ENCODE measurements at places on chromosomes 16 and 17.

GRCh38 chr17:56325313-56326000 is 172.2 kb downstream of the ANKFN1 start:
- DNase-seq: no peak
- no peaks in the 10 kb centered on the region for H3K27me3 ChIP-seq
- no peak overlapping the region for H3K4me3 ChIP-seq
- H3K36me3 ChIP-seq: no peaks in the 10 kb centered on the region
- H3K27ac ChIP-seq: no peak overlapping the region

- no peaks in the 10 kb centered on the region for H3K27me3 ChIP-seq
- H3K27ac ChIP-seq: no peak overlapping the region
- peaks cover 11% of the 10 kb centered on the region for H3K36me3 ChIP-seq
Observed at GRCh38 chr17:17951524-17951923, 20.7 kb downstream of the TOM1L2 start.

- no peaks in the 10 kb centered on the region for H3K36me3 ChIP-seq
- no peak for DNase-seq
- no peak overlapping the region for H3K4me3 ChIP-seq
- no peak overlapping the region for H3K27ac ChIP-seq
Observed at GRCh38 chr17:71535321-71535720, 585.5 kb upstream of the SOX9 start.

- no peak for DNase-seq
- H3K4me1 ChIP-seq: peaks cover 64% of the 10 kb centered on the region
- H3K27me3 ChIP-seq: no peaks in the 10 kb centered on the region
- H3K4me3 ChIP-seq: no peak overlapping the region
- H3K36me3 ChIP-seq: peaks cover 66% of the 10 kb centered on the region
- H3K27ac ChIP-seq: peak overlapping the region; percentile 14
Observed at GRCh38 chr17:63833026-63833740, 5.7 kb upstream of the FTSJ3 start.

DNA sequence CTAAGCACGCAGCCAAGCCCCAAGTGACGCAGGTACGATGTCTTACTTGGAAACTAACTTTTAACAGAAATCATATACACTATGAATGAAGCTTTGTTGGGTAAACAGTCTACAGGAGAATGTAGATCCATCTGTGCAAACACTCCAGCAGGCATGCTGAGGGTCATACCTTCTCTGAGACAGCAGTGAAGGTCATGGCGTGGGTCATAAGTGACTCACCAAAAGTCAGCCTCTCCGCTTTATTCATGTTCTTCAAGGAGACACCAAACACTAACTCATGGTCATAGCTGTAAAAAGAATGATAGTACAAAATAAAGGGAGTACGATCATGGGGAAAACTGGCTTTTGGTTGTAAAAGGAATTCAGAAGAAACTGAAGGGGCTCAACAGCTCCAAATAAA is 20.6 kb downstream of the BLMH start:
- no peak overlapping the region for H3K27ac ChIP-seq
- H3K36me3 ChIP-seq: peaks cover 57% of the 10 kb centered on the region
- no peak overlapping the region for H3K4me3 ChIP-seq

- peak overlapping the region; percentile 83 for H3K4me3 ChIP-seq
Observed at GRCh38 chr17:45131616-45132319, 547 bp downstream of the PLCD3 start.

DNA sequence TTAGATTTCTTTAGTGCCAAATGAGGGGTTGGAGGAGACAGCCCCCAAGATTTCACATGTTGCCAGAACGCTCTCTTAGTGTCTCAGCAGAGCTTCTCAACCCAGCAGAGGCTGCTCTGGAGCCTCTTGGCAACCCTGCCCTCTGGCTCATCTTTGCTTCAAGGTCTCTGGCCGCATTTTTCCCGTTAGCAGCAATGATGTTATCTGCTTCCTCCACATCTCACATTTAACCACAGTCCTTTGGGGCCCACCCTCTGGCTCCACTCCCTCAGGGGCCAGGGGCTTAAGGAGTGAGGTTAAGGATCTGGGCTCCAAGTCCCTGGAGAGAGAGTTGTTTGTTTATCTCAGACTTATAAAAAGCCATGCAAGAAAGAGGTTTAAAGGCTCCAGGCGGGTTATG is 3.3 kb upstream of the XYLT1 start:
- no peaks in the 10 kb centered on the region for H3K27me3 ChIP-seq
- H3K4me1 ChIP-seq: peaks cover 63% of the 10 kb centered on the region
- peaks cover 18% of the 10 kb centered on the region for H3K36me3 ChIP-seq
- no peak for DNase-seq

- H3K27ac ChIP-seq: no peak overlapping the region
- no peak overlapping the region for H3K4me3 ChIP-seq
- no peaks in the 10 kb centered on the region for H3K27me3 ChIP-seq
- no peak for DNase-seq
- no peaks in the 10 kb centered on the region for H3K36me3 ChIP-seq
Observed at GRCh38 chr16:8217201-8217600, 373.1 kb downstream of the TMEM114 start.

- DNase-seq: no peak
- H3K27ac ChIP-seq: peak overlapping the region; percentile 77
- no peak overlapping the region for H3K4me3 ChIP-seq
- H3K27me3 ChIP-seq: no peaks in the 10 kb centered on the region
- H3K36me3 ChIP-seq: peaks cover 18% of the 10 kb centered on the region
- H3K4me1 ChIP-seq: peaks cover 38% of the 10 kb centered on the region
Observed at GRCh38 chr17:17711641-17712162, 30.4 kb downstream of the RAI1 start.

GRCh38 chr17:49031965-49032928 is 35.1 kb downstream of the IGF2BP1 start:
- peak; percentile 41 for DNase-seq
- H3K36me3 ChIP-seq: peaks cover 4% of the 10 kb centered on the region
- no peak overlapping the region for H3K4me3 ChIP-seq
- H3K4me1 ChIP-seq: peaks cover 3% of the 10 kb centered on the region

DNA sequence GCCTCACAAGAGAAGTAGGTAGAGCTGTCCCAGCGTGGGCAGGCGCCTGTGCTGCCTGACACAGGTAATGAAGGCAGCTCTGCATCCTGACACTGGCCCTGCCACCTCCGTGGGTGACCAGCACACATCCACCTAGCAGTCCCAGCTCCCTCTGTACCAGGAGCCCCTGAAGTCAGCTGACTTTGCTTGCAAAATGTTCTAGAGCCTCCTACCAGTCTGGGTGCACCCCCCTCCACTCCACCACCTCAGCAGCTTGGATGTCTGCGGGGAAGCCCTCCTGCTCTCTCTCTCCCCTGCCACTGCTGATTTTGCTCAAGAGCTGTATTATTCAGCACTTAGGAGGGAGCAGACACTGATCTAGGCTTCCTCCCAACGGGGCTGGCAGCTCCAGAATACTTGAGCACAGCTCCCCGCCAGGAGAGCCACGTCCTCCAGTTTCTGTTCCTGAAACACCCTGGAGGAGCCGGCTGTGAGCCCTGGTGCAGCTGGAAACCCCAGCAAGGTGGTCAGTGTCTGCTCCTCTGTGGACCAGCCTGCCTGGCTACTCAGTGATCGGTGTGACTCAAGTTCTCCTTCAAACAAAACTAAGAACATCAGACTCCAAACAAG is 1.0 kb downstream of the RNF166 start:
- H3K4me1 ChIP-seq: peaks cover 51% of the 10 kb centered on the region
- H3K4me3 ChIP-seq: peak overlapping the region; percentile 74
- H3K27ac ChIP-seq: peak overlapping the region; percentile 85
- peaks cover 15% of the 10 kb centered on the region for H3K36me3 ChIP-seq

DNA sequence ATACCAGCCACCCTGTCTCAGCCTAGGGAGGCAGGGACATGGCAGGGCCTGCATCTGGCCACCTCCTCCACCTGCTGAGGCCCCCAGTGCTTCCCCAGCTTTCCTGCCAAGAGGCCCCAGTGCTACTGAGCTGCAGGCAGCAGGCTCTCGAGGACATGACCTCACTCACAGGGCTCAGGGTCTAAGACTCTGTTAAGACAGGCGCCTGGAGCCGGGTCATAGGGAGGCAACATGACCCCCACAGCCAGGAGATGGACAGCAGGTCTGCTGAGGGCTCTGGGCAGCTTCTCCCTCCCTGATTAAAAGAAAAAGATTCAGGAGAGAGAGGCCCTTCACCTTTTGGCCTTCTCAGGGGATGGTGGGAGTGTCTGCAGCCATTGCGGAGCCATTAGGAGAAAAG is 23.2 kb upstream of the FASN start:
- H3K27ac ChIP-seq: no peak overlapping the region
- DNase-seq: no peak
- no peaks in the 10 kb centered on the region for H3K4me1 ChIP-seq
- H3K36me3 ChIP-seq: peaks cover 41% of the 10 kb centered on the region

DNA sequence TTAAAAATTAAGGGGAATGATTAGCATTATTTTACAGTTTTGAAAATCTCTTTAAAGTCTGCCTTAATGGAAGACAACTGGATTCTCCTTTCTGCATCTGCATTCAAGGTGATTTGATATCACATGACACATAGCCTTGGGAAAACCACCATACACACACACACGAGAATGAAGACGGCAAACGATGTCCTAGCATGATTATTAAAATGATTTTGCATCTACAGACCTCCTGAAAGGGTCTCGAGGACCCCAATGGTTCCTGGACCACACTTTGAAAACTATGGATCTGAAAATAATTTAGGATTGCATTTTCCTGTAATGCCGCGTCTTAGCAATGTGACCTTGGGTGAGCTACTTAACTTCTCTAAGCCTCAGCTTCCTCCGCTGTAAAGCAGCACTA is 11.8 kb upstream of the CHST4 start:
- no peak overlapping the region for H3K27ac ChIP-seq
- DNase-seq: no peak
- H3K4me3 ChIP-seq: no peak overlapping the region
- H3K27me3 ChIP-seq: peaks cover 26% of the 10 kb centered on the region
- no peaks in the 10 kb centered on the region for H3K4me1 ChIP-seq

DNA sequence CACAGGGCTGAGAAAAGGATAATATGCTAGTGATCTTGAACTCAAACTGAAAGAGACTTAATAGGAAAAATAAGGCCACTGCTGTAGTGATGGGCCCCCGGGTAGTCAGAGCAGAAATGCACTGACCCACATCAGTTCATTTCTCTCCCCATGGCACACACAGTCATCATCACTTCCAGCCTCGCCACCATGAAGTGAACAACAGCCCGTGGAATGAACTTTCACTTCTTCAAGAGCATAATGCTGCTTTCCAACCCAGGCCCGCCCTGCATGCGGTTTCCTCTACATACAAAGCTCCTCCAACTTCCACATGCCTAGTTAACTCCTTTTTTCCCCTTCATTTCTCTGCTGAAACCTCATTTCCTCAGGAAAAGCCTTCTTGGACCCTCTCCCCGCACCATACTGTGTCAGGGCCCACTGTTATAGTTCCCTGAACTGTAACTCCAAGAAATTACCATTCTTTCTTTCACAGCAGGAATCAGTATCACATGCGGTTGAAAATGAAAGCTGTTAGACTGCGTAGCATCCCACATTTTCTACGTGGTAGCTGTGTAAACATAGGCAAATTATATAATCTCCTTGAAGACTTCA is 65.8 kb upstream of the SMIM36 start:
- H3K27ac ChIP-seq: no peak overlapping the region
- no peak overlapping the region for H3K4me3 ChIP-seq
- H3K4me1 ChIP-seq: no peaks in the 10 kb centered on the region
- H3K27me3 ChIP-seq: peaks cover 3% of the 10 kb centered on the region
- no peaks in the 10 kb centered on the region for H3K36me3 ChIP-seq

DNA sequence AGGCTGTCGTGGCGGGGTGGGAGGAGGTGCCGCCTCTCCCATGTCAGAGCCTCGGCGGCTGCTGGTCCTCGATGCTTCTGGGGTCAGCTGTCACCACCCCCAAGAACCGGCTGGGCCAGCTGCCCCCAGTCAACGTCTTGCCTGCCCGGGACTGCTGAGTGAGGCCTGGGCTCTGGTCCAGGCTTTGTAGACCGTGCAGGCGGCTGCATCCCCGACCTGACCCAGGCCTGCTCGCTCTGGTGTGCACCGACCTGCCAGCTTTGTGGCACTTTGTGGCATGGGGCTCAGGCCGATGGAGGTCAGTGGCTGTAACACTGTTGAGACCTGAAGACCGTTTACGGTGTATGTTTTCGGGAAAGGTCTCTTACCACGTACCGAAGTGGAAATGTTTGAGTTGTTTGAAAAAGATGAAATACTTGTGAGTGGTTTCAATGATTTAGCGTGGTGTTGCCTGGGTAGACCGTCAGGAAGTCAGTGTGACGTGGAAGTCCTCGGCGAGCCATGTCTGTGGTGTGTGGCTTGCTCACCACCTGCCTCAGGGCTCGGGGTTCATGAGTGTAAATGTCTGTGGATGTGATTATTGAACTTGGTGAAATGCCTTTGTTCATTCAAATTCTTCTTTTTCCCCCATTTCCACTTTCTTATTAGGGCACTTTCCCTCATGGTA is 53.2 kb upstream of the ZNF750 start:
- no peak overlapping the region for H3K4me3 ChIP-seq
- H3K36me3 ChIP-seq: peaks cover 51% of the 10 kb centered on the region
- H3K27me3 ChIP-seq: no peaks in the 10 kb centered on the region

DNA sequence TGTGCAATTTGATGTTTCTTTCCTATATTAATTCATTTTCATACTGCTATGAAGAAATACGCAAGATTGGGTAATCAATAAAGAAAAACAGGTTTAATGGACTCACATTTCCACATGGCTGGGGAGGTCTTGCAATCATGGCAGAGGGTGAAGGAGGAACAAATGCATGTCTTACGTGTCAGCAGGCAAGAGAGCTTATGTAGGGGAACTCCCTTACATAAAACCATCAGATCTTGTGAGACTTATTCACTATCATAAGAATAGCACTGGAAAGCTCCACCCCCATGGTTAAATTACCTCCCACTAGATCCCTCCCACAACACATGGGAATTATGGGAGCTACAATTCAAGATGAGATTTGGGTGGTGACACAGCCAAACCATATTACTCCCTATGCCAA is 418.9 kb upstream of the MAF start:
- H3K27me3 ChIP-seq: no peaks in the 10 kb centered on the region
- H3K4me3 ChIP-seq: no peak overlapping the region
- DNase-seq: no peak
- H3K4me1 ChIP-seq: no peaks in the 10 kb centered on the region
- H3K27ac ChIP-seq: no peak overlapping the region

- H3K27me3 ChIP-seq: no peaks in the 10 kb centered on the region
- H3K4me1 ChIP-seq: peaks cover 41% of the 10 kb centered on the region
- no peak for DNase-seq
Observed at GRCh38 chr16:87993901-87994300, 42.7 kb downstream of the BANP start.

- H3K36me3 ChIP-seq: no peaks in the 10 kb centered on the region
- H3K4me3 ChIP-seq: no peak overlapping the region
- DNase-seq: no peak
- no peak overlapping the region for H3K27ac ChIP-seq
- H3K27me3 ChIP-seq: peaks cover 23% of the 10 kb centered on the region
Observed at GRCh38 chr17:43465049-43465448, 18.7 kb upstream of the DHX8 start.

DNA sequence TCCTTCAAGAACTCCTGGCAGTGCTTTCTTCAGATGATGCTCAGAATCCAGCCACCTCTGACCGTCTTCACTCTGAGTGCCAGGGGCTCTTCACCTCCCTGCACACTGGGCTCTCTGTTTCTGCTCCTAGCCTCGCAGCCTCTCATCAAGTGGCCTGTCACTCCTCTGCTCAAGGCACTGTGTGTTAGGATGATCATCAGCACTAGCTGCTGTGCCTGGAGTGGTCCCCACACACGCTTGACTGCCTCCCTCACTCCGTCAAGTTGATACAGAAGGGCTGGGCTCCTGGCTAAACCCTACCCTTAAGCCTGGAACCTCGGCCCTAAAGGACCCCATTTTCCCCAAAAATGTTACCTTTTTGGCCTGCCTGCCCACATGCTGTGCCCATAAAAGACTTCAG is 15.6 kb downstream of the KRT9 start:
- H3K4me1 ChIP-seq: no peaks in the 10 kb centered on the region
- DNase-seq: no peak
- no peak overlapping the region for H3K27ac ChIP-seq
- peaks cover 73% of the 10 kb centered on the region for H3K27me3 ChIP-seq
- no peaks in the 10 kb centered on the region for H3K36me3 ChIP-seq

- no peaks in the 10 kb centered on the region for H3K4me1 ChIP-seq
- no peak overlapping the region for H3K27ac ChIP-seq
- DNase-seq: no peak
- H3K27me3 ChIP-seq: peaks cover 30% of the 10 kb centered on the region
Observed at GRCh38 chr16:86585821-86586611, 7.7 kb downstream of the FOXL1 start.

Measured in stimulated activated naive B cell treated with anti-CD40 and anti-IgM and Interleukin-4, amounts not matched to agents 10 μg/mL and 1 μg/mL and 100 μg/mL, for 72 hours (primary cell).